Cardiac fibroblast (primary cell): ENCODE measurements at places on chromosomes 2 and 18.

DNA sequence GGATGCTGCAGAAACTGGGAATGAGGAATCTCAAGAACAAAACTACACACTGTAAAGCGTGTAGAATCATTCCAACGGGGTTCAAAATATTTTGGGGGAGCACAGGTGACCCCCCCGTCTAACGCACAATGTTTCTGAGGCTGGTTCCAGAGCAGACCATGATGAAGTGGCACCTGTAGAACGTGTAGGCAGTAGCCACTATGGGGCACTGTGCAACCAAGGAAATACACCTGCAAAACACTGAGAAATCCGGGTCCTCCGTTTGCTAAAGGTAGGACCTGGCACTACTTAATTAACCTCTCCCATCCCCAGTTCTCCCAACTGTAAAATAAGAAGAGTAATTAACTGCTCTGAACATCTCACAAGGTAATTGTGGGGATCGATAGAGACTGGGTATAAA lies 22.6 kb downstream of the ST6GAL2 start:
- DNase-seq, result peak; percentile 7

- DNase-seq, result no peak
These were observed 5.5 kb downstream of the PDE11A start for GRCh38 chr2:178066890-178067669.

GRCh38 chr2:197254776-197255530 lies 55.6 kb downstream of the ANKRD44 start:
- no peak for DNase-seq

DNA sequence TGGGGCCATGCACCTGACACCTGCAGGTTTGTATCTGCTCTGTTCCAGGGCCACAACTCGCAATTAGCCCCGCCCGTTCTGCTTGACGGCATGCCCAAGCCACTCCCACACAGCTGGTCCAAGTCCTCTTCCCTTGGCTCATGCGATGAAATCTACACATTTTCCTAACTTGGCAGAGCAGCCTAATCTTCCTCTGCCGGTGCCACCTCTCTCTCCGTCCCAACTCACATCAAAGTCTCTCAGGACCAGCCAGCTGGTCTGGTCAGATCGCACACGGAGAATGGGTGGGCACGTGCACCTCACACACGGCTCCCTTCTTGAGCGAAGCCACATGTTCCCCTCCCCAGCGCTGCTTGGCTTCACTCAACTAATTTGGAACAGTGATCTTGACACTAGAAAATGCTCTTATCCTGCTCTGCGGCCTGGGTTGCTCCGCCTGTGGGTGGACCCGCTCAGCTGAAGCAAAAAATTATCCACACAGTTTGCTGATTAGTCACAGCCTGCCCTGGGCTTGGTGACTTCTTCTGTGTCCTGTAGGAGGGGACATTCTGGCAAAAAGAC lies 176.7 kb downstream of the NRP2 start:
- DNase-seq, result peak; percentile 12

- no peak for DNase-seq
These were observed 21.0 kb upstream of the ARMC9 start for GRCh38 chr2:231177156-231178025.

DNA sequence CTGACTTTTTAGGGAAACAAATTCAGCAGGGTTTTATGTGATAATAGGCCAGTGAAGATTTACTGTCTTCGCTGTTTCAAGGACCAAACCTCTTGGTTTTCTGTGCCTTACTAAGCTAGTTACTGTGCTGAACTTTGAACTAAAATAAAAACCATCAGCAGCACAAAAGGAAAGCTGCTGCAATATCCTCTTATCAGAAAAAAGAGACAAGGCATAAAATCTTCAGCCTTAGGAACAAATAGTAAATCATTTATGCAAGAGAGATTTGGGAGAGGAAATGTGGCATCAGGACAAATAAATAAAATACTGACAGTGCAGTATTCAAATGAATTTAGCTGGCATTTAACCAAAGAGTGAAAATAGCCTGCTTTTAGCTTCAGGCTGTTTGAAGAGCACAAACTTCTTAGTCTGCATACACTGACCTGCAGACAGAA lies 64.1 kb upstream of the EHBP1 start:
- peak; percentile 19 for DNase-seq

DNA sequence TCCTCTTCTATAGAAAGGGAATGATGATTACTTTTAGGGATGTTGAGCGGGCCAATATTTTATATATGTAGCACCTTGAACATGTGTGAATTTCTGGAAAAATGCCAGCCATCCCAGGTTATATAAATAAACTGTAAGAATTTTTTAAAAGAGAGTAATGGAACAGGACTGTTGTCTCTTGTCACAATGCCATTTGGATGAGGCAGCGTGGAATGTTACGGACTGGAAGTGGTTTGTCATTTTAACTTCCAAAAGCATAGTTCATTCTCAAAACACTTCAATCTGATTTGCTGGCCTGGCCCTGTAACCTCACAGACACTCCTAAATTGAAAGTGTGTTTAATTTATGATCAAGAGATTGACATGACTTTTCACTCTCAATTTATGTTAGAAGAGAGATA lies 70.8 kb downstream of the TPGS2 start:
- peak; percentile 22 for DNase-seq

- peak; percentile 66 for DNase-seq
These were observed 7.7 kb downstream of the VRK2 start for GRCh38 chr2:58054264-58054663.

DNA sequence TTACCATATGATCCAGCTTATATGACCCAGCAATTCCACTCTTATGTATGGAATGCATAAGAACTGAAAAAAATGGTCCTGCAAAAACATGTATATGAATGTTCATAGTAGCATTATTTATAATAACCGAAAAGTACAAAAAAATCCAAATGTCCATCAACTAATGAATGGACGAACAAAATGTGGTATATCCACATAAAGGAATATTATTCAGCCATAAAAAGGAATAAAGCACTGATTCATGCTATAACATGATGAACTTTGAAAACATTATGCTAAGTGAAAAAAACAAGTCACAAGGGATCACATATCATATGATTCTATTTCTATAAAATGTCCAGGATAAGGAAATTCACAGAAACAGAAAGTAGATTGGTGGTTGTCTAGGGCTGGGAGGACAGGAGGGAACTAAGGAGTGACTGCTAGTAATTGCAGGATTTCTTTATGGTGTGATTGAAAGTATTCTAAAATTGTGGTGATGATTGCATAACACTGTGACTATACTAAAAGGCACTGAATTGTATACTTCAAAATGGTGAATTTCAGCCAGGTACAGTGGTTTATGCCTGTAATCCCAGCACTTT lies 10.0 kb upstream of the DIS3L2 start:
- DNase-seq, result no peak

GRCh38 chr2:36695746-36696415 lies 626 bp upstream of the VIT start:
- DNase-seq, result peak; percentile 45

DNA sequence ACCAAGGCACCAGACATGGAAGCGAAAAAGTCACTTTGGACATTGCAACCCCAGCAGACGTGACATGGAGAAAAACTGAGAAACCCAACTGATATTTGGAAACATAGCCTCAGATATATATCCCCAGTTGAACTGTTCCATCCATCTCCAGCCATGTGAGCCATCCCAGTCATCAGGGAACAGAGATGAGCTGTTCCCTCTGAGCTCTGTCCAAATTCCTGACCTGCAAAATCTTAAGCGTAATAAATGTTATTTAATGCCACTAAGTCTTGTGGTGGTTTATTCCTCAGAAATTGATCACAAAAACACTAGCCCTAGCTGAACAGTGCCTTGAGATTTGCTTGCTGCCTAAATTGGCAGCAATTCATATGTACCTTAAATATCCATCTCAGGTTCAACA lies 182.8 kb downstream of the NRP2 start:
- DNase-seq, result no peak

- no peak for DNase-seq
These were observed 76.5 kb upstream of the B3GNT2 start for GRCh38 chr2:62119311-62119974.

- DNase-seq, result peak; percentile 60
These were observed 894 bp downstream of the SMAD7 start for GRCh38 chr18:48949606-48950535.

DNA sequence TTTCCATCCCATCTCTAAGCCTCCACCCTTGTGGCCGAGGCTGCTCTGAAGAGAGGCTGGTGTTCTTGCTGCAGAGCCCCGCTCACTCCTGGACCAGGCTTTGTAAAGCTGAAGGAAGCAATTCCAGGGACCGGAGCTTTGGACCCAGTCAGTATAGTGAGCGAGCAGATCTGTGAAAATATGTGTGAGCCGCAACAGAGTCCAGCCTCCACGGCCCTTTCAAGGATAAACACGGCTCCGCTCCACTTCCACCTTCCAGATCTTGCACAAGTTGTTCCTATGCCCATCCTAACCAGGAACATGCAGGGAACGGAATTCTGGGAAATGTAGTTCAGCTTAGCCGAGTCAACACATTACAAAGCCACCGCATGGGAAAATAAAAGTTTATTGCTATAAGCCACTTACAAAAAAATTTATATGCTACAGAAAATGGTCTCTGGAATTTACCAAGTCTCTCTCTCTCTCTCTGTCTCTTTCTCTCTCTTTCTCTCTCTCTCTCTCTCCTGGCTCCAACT lies 151.7 kb upstream of the ZNF521 start:
- peak; percentile 83 for DNase-seq

DNA sequence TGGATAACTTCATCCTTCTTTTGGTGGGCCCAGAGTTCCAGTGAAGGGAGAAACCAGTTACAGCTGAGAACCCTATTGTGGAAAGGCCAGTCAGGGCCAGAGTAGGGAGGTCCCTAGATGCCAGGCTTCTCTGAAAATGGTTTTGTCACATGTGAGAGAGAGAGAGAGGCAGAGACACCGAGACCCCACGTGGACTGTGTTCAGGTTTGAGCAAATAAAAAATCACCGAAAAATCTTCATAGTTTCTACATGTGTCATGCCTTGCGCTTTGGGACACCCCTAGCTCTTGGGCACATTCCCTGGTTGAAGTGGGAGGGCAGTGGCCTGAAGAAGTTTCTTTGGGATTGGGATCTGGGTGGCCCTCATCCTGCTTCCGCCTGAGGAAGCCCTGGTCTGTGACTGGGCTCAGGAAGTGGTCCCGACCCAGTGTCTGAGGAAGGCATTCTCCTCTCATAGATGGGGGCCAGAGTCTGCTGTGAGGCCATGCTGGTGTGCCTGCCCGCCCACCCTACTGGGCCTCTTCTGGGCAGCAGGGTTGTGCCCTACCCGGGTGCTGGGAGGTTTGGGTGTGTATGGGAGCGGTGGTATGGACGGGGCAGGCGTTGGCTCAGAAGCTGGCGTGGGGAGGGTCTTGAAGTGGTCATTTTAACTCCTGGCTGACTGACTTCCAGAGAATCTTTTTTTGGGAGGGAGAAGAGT lies 16.1 kb downstream of the NCK2 start:
- DNase-seq, result no peak

GRCh38 chr2:24304098-24304497 lies 56.2 kb downstream of the ITSN2 start:
- peak; percentile 94 for DNase-seq

- peak; percentile 66 for DNase-seq
These were observed 58.2 kb downstream of the PMAIP1 start for GRCh38 chr18:59957957-59958356.

DNA sequence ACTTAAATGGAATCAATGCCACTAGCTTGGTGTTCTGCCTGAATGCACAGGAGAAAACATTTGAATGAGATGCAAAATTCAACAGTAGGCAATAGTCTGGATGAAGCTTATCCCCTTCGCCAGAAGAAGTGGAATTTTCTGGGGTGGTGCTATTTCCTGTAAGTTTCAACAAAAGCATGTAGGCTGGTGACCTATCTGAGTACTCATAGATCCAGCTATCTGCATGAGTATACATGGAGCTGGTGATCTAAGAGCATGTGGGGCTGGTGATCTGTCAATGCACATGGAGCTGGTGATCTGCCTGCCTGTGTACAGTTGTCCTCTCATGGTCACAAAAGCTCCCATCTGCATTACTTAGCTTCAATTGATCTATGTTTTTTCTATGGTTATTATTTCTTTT lies 71.2 kb downstream of the SLC9A4 start:
- peak; percentile 17 for DNase-seq

DNA sequence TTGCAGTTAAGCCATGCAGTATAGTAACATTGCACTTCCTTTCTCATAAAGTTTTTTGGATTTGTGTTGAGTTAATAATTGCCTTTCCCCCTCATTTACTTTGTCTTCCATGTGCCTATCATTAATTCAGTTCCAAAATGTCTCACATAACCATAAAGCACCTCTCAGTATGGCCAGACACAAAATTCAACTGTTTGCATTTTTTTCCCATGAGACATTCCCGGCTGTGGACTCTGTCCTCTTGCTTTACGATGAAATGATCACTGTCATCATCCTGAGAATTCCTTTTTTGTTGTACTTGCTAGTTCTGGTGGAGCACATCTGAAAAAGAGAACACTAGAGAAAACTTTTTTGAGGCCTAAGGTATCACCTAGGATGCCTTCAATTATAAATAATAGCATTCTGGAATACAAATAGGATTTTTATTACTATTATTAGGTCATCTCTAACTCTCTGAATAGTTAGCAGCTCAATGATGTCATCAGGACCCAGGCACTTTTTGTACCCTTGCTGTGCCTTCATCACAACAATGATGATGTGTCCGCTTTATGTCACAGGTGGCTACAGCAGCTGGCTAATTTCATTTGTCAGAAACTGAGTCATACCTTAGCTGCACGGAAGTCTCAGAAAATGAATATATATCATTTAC lies 8.5 kb upstream of the ATP8B1 start:
- peak; percentile 70 for DNase-seq

DNA sequence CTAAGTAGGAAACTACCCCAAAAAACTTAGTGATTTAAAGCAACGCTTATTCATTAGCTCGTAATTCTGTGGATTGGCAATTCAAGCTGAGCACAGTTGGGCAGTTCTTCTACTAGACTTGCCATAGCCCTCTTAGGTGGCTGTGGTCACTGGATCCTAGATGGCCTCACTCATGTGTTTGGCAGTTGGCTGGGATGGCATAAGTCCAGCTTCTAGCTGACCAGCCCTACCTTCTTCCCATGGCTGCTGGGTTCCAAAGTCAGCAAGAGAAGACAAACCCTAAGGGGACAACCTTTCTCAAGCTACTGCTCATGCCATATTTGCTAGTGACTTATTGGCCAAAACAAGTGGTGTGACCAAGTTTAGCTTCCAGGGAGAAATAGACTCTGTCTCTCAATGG lies 95.3 kb downstream of the COPS8 start:
- DNase-seq, result no peak
